ENCODE measurements at places on chromosomes 16 and 17.

GRCh38 chr17:27602721-27603420 lies 28.1 kb upstream of the LGALS9 start:
- DNase-seq = peak; percentile 75

- DNase-seq = no peak
Observed at GRCh38 chr17:19579192-19579761, 45.6 kb downstream of the SLC47A1 start.

DNA sequence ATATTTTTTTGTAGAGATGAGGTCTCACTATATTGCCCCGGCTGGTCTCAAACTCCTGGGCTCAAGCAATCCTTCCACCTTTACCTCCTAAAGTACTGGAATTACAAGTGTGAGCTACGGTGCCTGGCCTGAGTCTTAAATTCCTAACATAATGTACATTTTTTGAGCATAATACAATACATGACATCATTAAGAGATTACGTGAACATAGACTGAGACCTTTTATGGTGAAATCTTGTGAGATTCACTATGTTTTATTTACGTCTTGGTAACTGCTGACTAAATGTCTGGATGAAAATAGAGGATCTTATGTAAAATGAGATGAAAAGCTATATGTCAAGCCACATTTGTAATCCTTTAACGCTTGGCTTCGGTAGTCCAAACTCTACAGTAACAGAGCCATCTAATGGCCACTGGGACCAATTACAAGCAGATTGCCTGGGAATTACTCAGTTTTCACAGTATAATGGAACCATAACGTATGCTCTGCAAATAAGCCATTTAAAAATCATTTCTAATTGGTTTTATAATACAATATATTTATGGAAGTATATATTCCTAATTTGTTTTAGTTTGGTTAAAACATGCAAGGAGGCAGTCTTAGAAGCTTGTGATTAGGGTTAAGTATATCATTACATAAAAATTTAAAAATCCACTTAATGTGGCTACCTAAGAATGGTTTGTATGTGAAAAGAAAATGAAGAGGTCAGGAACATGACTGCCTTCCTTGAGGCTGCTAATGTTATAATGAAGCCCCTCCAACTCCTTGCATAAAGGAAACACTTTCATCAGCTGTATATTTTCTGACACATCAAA lies 8.1 kb upstream of the EFCAB13 start:
- DNase-seq = peak; percentile 77

DNA sequence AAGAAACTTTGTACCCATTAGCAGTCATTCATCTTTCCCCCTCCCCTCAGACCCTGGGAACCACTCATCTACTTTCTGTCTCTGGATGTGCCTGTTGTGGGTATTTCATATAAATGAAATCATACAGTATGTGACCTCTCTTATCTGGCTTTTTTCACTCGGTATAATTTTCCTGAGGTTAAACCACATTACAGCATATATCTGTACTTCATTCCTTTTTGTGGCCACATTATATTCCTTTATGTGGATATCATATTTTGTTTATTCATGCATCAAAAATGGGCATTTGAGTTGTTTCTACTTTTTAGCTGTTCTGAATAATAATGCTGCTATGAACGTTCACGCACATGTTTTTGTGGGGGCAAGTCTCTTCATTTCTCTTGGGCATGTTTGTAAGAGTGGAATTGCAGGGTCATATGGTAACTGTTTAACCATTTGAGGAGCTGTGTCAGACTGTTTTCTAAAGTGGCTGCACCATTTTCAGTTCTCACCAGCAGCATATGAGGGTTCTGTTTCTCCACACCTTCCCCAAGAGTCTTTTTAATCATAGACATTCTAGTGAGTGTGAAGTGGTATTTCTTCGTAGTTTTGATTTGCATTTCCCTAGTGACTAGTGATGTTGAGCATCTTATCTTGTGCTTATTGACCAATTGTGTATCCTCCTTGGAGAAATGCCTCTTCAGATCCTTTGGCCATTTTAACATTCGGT lies 3.8 kb downstream of the SNX29 start:
- no peak for DNase-seq

- DNase-seq = no peak
Observed at GRCh38 chr16:17437981-17438380, 32.8 kb downstream of the XYLT1 start.

DNA sequence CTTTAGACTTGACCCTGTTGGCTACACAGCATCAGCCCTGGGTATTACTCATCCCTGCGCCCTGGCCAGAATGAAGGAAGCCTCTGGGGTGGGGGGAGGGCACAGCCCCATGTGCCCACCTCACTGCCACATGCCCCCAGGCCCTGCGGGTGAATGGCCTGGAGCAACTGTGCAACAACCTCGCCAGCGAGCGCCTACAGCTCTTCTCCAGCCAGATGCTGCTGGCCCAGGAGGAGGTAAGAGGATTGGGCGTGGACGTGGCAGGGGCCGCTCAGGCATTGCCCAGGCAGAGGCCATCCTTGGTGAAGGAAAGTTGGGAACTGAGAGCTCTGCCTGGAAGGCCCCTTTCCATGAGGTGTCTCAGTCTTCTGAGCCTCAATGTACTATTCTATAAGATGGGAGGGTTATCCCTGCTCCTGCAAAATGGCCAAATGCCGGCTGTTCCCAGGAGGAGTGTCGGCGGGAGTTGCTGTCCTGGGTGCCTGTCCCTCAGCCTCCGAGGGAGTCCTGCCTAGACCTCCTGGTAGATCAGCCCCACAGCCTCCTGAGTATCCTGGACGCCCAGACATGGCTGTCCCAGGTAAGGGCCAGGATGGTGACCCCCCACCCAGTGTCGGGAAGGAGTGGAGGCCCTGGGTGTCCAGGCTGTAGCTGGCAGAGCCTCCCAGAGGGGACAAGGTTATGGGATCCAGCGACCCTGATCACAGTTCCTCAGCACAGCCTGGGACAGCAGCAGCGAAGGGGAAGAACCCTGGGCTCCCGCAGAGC lies 8.9 kb downstream of the MYO15B start:
- no peak for DNase-seq

Measured in kidney tubule cell (primary cell).